Activated naive CD8-positive, alpha-beta T cell treated with anti-CD3 and anti-CD28 coated beads, Interleukin-2, amount 10 ng/mL, durations not matched to agents 7 days and 5 days (primary cell): ENCODE measurements at places on chromosomes 5 and 9.
A peak's percentile ranks its signal among the peaks of the same experiment; 100 is the strongest.

DNA sequence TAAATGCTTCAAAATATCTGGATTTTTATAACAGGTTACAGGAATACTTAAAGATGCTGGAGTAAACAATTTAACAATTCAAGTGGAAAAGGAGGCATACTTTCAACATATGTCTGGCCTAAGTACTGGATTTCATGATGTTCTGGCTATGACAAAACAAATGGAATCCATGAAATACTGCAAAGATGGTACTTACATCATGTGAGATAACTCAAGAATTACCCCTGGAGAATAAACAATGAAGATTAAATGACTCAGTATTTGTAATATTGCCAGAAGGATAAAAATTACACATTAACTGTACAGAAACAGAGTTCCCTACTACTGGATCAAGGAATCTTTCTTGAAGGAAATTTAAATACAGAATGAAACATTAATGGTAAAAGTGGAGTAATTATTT lies 35.6 kb downstream of the SLC30A5 start:
- no peak for DNase-seq

DNA sequence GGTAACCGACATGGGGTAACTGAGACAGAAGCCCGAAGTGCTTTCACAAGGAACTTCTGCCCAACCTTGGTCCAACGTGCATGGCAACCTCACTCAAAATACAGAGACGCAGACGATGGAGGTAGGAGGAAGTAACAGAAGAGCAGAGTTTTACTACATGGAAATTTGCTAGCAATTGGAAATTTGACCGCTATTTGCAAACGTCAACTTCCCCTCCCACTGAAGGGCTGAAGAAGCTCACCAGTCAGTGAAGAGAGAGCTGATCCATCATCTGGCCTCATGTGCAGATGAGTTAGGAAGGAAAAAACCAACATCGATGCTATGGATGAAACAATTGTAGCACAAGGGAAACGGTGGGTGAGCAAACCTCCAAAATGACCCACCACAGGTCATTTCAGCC lies 196.7 kb downstream of the RGS3 start:
- no peak for DNase-seq

DNA sequence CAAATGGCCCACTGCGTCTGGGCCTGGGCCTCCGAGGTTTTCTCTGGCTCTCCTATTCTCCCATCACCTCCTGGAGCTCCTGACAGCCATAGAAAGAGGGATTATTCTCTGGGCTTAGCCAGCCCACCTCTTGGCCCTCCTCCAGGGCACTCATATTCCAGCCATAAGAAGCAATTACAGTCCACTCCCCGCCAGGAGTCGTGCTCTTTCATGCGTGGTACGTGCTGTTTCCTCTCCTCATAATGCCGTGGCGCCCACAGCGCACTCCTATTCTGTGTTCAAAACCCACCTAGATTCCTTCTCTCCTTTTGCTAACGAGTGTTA lies 240.8 kb upstream of the ZNF462 start:
- DNase-seq = no peak

DNA sequence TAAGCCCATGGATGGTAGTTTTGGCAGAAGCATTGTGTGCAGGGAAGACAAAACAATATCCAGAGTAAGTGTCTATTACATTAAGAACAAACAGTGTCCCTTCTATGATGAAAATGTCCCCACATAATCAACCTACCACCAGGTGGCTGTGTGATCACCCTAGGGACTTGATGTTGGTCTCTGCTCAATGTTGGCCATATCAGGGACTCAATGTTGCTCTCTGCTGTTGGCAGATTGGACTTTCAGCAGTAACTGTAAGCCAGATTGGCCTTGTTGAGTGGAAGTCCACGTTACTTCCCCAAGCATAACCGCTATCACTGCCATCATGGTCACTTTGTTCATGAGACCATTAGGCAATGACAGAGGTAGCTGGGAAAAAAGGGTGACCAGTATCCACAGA lies 52.8 kb upstream of the PRSS3 start:
- DNase-seq = no peak

DNA sequence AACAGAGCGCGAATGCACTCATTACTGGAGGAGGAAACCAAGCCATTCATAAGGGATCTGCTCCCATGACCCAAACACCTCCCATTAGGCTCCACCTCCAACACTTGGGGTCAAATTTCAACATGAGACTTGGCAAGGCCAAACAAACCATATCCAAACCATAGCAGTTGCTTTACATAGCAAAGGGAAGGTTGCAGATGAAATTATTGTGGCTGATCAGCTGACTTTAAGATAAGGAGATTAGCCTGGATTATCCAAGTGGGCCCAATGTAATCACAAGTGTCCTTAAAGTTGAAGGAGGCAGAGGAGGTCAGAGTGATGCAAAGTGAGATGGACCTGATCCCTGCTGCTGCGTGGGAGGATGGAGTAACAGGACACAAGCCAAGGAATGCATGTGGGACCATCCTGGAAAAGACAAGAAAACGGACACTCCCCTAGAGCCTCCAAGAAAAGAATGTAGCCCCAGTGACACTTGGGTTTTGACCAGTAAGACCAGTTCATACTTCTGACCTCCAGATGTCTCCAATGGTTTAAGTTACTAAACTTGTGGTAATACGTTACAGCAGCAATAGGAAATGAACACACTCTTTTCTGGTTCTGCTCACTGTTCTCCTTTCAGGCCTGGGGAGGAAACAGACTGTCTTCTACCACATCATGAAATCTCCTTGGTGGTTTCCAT lies 167.3 kb downstream of the GNAQ start:
- no peak for DNase-seq

- peak; percentile 40 for DNase-seq
These were observed 26.9 kb upstream of the ADAM19 start for GRCh38 chr5:157602505-157602904.

DNA sequence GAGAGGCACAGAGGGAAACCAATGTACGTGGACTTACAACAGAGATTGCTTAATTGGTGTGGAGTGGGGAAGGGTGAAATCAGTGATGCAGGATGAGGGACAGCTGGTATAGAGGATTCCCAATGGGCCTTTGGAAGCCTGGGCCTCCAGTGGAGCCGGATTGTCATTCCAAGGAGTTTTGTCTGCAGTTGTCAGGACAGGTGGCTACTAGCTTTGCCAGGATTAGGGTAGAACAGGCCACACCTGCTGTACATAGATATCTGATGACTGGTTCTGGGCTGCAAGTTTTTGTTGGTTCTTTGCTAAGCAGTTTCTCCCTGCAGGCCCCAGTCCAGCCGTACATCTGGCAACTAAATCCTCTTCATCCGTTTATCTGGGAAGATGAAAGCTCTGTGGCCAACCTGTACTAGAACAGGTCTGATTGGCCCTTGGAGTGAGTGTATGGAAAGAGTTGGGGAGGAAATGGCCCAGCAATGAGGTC lies 4.2 kb downstream of the SKP2 start:
- DNase-seq = no peak

DNA sequence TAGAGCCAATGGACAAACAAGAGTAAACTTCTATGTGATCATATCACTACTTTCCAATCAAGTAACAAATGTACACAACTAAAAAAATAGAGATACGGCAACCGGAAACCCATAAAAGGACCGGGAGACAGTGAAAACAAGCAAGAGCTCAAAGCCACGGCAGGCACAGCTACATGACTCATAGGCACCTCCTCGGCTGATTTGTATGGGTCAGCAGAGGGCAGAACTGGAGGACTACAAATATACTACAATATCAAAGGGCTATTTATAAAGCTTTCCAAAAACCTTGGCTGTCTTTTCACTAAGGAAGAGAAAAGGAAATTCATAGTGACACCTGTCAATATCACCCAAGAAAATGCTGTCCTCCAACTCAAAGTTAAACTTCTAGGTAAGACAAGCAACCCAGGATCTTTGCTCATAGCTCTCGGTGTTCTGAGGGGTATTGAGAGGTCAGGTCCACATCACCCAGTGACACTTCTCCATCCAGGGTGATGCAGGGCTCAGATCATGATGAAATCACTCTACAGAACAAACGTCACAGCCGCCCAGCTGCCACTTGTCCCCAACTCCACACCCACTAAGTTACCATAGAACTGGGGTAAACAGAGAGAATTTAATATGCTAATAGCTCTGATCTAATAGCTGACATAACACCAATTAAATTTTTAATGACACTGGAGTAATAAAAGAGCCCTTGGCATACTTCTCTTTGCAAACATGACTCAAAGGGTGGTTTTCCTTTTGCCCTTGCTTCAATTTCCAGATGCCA lies 41.3 kb downstream of the PFDN1 start:
- DNase-seq = no peak

DNA sequence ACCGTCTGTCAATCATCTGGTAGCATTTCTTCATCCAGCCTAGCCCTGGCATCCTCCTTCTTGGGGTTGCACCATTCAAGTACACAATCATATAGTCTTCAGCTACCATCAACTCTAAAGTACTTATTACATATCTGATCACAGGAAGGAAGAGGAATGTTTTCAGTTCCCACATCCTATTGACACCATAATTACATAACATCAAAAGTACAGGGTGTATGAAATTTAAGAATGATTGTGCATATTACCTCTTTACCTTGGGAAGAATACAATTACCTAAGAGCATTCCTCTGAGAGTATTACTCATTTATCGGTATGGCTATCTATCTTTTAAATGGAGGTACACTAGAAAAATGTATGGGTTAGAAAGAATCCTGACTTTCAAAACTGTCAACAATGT lies 126.8 kb upstream of the PCA3 start:
- no peak for DNase-seq

GRCh38 chr5:38193015-38193581 lies 65.3 kb upstream of the EGFLAM start:
- DNase-seq = peak; percentile 60

DNA sequence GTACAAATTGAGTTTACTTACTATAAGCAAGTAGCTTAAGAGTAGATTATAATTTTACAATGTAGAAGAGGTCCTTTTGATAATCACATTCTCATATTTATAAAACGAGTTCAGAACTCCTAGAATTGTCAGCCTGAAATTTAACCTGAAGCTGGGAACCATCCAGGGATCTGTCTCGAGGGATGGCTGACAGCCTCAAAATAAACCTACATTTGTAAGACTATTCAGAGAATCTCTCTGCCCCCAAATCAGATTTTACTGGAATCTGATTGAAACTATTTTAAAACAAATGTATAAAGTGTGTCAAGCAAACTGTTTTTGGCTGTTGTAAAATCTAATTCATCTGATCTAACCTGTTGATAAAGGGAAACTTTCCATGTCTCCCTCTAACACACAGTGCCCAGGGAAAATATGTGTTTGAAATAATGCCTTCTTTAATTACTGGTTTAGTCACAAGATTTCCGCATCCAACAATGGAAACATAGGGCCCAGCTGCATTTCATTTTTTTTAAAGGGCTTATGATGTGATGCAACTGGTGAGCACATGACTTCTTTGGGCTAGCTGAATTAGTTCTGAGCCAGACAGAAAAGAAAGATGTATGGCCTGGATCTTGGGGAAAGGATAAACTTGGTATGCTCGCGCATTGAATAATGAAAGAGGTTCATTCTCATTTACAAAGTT lies 30.3 kb downstream of the SLC25A46 start:
- no peak for DNase-seq

DNA sequence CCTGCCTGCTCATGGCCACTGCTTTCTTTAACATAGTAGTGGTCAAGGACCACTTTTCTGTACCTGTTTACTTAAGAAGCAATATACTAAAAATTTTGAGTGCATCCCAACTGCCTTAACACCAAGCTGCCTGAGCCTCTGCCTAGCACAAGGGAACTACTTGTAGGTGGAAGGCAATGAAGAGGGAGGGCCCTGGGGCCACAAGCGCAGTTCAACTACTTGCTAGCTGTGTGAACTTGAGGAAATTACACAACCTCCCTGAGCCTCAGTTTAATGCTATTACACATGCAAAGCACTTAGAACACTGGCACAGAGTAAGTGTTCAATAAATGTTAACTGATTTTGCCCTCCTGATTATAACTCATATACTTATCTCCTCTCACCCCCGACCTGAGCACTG lies 6.3 kb downstream of the ARL15 start:
- no peak for DNase-seq

- DNase-seq = no peak
These were observed 616.6 kb downstream of the IRX1 start for GRCh38 chr5:4212071-4212739.

DNA sequence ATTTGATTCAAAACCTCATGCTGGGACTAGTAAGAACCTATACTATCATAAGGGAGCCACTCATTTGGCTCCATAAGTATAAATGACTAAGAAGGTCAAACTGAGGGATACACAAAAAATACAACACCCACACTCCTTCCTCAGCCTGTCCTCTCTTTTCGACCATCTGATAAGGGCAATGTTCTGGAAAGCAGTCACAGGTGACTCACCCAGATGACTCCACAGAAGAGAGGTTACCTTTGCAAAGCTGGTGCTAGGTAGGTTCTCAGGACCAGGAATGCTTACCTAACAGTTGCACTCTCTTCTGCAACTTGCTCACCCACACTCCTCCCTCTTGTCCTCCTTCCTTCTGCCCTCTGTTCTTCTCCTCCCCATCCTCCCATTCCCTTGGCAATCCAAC lies 32.9 kb downstream of the LHFPL2 start:
- DNase-seq = no peak

DNA sequence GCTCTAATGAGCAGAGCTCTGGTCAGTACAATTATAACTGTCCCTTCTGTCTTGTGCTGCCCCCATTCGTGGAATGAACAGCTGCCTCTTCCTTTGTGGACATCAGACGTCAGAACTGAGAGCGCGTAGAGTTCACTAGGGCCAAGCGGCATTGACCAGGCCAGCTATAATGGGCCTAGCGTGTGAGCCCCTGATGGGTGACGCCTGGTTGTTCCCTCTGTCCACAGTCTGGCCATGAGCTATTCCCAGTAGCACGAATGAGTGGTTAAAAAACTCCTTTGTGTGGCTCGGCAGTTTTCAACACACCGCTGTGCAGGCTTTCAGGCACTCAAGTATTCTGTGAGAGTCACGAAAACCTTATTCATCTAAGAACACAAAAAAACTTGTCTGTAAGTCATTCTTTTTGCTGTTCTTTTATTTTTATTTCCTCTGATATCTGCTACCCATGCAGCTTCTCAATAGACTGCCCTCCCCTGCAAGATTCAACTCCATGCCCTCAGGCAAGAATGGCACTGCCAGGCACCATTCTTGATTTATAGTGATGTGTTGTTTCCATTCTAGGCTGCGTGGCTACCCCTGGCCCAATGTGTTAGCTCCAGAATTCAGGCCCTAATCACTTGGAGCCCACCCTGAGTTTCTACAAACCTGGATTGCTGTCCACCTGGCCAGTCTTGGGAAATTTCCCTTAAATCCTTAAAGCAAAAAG lies 52.5 kb downstream of the ANKDD1B start:
- DNase-seq = no peak
